ENCODE measurements at places on chromosomes 5 and 9. TPM values are rescaled to one million over a fixed set of nuclear protein-coding genes. Genes with fewer than 3 reads are reported as not detected.

GRCh38 chr5:120499876-120500563 lies 35.9 kb downstream of the PRR16 start:
- H3K4me1 ChIP-seq: no peaks in the 10 kb centered on the region
- H3K36me3 ChIP-seq: no peaks in the 10 kb centered on the region
- H3K27ac ChIP-seq: no peak overlapping the region

DNA sequence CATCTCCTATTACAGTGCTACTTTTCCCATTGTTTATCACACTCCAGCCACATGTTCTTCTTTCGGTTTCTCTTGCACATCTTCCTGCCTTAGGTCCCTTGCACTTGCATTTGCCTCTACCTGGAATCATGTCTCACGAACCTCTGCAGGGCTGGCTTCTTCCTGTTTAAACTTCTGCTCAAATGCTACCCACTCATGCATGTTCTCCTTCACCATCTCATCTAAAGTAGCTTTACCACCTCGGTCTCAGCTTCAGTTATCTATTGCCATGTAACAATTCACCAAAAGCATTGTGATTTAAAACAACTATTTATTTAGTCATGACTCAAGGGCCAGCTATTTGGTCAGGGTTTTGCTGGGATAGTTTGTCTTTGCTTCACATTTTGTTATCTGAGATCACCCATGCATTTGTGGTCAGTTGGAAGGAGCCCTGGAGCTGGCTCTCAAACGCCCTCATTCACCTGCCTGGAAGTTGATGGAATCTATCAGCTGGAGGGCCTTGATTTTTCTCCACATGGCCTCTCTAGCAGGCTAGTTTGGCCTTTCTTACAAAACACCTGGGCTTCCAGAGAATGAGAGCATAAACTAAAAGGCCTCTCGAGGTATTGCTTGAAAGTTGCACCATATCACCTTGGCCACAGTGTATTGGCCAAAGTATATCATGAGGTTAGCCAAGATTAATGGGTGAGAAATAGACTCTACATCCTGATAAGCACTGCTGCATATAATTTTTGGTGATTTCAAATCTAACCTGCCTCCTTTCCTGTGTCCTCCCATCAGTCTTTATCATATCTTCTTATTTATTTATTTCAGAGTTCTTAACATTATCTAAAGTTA lies 21.4 kb downstream of the SPINK1 start:
- H3K27ac ChIP-seq: no peak overlapping the region
- no peaks in the 10 kb centered on the region for H3K27me3 ChIP-seq
- H3K4me1 ChIP-seq: no peaks in the 10 kb centered on the region
- no peaks in the 10 kb centered on the region for H3K36me3 ChIP-seq

DNA sequence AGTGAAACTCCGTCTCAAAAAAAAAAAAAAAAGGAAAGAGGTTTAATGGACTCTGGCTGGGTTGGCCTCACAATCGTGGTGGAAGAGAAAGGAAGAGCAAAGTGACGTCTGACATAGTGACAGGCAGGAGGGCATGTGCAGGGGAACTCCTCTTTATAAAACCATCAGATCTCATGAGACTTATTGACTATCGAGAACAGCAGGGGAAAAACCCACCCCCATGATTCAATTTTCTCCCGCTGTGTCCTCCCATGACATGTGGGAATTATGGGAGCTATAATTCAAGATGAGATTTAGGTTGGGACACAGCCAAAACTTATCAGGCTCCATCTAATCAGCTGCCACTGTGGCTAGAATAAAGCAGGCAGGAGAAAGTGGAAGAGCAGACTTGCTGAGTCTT lies 610.4 kb upstream of the NUDT12 start:
- no peak overlapping the region for H3K27ac ChIP-seq
- no peak overlapping the region for H3K4me3 ChIP-seq
- H3K36me3 ChIP-seq: no peaks in the 10 kb centered on the region
- H3K27me3 ChIP-seq: no peaks in the 10 kb centered on the region
- no peak for DNase-seq

DNA sequence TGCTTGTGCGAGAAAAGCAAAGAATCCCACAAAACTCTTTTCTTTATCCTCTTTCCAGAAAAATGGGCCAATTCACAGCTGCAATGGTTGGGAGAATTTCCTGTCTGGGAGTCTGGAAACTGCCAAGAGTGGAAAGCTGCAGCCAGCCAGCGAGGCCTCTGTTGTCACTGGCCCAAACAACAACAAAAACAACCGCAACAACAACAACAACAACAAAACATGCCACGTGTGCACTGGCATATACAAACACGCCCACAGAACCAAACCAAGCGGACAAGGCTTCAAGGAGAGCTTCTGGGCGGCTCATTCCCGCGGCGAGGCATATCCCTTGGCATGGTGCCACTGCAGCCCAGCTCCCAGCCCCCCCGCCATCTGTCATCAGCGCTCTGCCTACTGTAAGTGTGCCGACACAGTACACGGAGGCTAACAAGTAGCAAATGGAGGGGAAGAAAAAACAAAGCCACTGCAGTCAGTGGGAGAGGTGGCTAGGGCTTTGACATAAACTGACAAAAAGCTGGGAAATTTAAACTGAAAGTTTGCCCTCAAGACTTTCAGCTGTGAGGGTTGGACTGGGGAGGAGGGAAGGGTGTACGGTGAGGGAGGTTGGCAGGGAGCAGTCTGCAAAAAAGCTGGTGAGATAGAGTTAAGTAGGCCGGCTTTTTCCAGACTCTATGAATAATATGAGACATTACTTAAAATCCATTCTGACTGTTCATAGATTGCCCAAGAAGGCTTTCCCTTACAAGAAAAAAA lies 165.0 kb upstream of the ZNF462 start:
- no peaks in the 10 kb centered on the region for H3K27me3 ChIP-seq
- no peak overlapping the region for H3K4me3 ChIP-seq

- DNase-seq: no peak
- H3K36me3 ChIP-seq: no peaks in the 10 kb centered on the region
- no peak overlapping the region for H3K27ac ChIP-seq
- no peaks in the 10 kb centered on the region for H3K27me3 ChIP-seq
- no peak overlapping the region for H3K4me3 ChIP-seq
These were observed 69.7 kb downstream of the PRLR start for GRCh38 chr5:35160486-35161116.

The SLC6A18 gene
- not detected for total RNA-seq

The TMEM174 gene
- not detected for total RNA-seq

The NRARP gene
- total RNA-seq: 170 TPM

The SNCAIP gene
- total RNA-seq: 254 TPM

The GABRA6 gene
- not detected for total RNA-seq
